A549 treated with Hydrocortisone at 1 μM for 4 hours (cell line): ENCODE measurements at places on chromosomes 7 and 10. TPM values are rescaled to one million over a fixed set of nuclear protein-coding genes. Genes with fewer than 3 reads are reported as not detected.

Gene GDF2
- total RNA-seq, result not detected in 5 replicates

Gene LIPM
- total RNA-seq, result not detected in 5 replicates

Gene ANKRD30A
- total RNA-seq, result 0.36 to 0.99 TPM (median 0.86 TPM) in 5 replicates

Gene LRRC61
- total RNA-seq, result 0.07 to 0.21 TPM (median 0.11 TPM) in 5 replicates

Gene WASHC2A
- 11.1 to 16.4 TPM (median 12.5 TPM) in 5 replicates for total RNA-seq

Gene ANKRD61
- 0.53 to 0.84 TPM (median 0.72 TPM) in 5 replicates for total RNA-seq

Gene STEAP4
- total RNA-seq, result 0.03 to 0.07 TPM (median 0.05 TPM) in 3 of 5 replicates, not detected in the others
